ENCODE measurements at places on chromosomes 7 and 10.

DNA sequence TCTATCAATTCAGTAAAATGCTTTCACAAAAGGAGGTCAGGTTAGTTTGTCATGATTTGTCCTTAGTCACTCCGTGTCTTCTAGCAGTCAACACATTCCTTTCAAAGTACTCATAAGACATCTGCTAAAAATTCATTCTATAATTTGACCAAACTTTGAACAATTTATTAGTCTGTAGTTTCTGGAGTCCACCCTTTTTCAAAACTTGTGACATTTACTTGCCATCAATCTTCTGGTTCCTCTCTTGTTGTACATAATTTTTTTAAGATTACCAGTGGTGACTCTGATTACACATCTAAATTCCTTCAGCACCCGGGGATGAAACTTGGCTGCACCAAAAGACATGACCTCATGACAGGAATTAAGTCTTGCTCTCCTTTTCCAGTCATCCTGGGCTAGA is 130.1 kb downstream of the NEBL start:
- DNase-seq: no peak

DNA sequence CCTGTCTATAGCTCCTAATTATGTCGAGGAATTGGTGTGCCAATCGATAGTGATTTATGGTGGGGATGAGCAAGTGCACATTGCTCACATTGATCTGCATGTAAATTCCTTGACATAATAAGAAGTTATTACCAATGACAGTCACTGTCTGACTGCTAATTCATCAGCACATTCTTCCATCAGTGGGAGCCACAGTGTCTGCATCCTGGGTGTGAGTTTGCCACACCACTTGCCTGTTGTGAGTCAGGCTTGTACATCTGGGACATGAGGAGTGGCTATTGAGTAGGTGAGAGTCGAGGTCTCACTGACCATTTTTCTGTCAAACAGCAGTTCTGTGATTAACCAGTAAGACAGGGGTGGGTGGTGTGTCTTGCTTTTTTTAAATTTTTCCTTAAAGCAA is 263.4 kb downstream of the LRMDA start:
- no peak for DNase-seq

DNA sequence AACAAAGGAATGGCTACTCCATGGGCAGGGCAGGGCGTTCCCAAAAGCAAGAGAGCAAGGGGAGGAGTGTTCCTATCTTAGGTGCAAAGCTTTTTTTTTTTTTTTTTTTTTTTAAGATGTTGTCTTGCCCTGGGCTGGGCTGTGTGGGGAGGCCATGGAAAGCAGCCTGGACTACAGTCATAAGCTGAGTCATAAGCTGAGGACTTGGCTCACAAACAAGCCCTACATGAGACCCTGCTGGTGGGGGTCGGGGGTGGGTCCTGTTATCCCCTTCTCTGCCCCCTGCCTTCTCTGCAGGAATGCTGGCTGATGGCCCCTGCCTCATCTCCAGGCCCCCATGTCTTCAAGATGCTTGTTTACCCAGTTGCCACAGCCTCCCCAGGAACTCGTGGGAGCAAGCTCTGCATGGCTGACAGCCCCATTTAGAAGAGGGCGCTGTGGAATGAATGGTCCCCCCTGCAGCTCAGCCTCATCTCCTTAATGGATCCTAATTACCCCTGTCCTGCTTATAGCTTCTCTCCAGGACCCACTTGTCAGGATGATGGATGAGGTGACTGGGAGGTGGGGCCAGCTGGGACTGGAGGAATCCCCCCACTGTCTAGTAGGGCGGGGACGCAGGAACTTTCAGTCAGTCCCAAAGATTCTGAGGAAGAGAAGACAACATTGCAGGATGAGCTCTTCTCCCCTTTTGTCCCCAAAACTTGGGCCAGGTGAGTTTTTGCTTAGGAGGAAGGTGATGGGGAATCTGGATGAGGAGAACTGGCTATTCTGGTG is 340.8 kb upstream of the PODXL start:
- DNase-seq: no peak

GRCh38 chr7:107080533-107080932 is 36.0 kb downstream of the PRKAR2B start:
- DNase-seq: no peak

DNA sequence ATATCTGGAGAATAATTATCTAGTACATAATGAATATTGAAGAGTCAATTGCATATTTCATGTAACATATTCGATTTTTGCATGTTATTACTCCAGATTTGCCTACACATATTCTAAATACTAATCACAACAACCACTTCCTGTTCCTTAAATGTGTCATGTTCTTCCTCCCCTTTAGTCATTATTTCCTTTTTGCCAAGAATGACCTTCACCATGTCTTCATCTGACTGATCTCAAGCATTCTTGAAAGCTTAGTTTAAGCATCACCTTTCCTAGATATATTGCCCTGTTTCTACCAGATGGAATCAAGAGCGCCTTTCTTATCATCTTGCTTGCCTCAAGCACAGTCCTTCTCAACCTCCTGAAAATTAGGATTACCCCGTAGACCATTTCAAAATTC is 23.5 kb upstream of the MEOX2 start:
- no peak for DNase-seq

- no peak for DNase-seq
Measured at GRCh38 chr7:101832685-101833375, 15.4 kb downstream of the CUX1 start.

- no peak for DNase-seq
Measured at GRCh38 chr10:3928078-3928477, 143.1 kb upstream of the KLF6 start.

GRCh38 chr7:99078416-99078815 is 65.5 kb downstream of the SMURF1 start:
- DNase-seq: no peak

DNA sequence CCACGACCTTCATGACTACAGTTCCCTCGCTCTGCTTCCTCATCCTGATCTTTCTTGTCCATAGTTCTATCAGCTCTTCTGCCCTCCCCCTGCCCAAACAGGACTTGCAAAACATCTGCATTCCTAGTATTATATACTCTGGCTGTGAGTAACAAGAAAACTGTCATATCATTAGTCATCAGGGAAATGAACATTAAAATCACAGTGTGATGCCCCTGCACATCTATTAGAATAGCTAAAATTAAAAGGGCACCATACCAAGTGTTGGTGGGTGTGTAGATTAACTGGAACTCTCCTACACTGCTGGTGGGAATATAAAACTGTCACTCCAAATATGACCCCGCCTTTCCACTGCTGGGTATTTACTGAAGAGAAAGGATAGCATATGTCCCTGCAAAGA is 141.8 kb downstream of the C7orf25 start:
- DNase-seq: no peak

DNA sequence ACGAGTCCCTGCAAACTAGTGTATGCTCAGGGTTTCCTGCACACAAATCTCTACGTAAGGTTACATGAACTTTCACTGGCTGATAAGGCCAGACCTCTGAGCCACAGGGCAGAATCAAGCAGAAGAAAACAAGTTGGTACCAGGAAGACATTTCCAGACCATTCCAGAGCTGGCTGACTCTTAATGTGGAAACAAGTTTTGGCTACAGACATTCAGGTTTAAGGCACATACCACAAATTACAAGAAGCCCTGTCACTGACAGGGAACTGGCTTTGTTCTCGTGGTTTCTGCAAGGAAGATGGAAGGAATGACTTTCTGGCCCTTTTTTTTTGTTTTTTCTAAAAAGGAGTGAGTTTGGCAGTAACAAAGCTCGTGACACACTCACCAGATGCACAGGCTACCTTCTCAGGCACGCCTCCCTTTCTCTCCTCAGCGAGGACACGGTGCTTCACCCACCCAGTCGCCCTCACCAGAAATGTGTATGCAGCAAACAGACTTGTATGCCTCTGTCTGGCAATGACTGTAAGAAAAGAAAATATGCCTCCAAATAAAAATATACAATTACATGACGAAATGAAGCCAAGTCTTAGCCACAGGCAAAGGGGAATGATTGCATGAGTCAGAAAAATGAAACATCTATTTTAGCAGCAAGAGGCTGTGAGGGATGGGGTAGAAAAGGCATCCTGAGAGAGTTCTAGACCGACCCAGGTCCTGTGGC is 22.6 kb downstream of the PLAC9 start:
- DNase-seq: no peak

- DNase-seq: no peak
Measured at GRCh38 chr10:33217854-33218253, 116.6 kb downstream of the NRP1 start.

GRCh38 chr10:118409295-118409694 is 67.2 kb upstream of the FAM204A start:
- no peak for DNase-seq

GRCh38 chr7:99489235-99489634 is 10.8 kb downstream of the ZNF394 start:
- DNase-seq: no peak

DNA sequence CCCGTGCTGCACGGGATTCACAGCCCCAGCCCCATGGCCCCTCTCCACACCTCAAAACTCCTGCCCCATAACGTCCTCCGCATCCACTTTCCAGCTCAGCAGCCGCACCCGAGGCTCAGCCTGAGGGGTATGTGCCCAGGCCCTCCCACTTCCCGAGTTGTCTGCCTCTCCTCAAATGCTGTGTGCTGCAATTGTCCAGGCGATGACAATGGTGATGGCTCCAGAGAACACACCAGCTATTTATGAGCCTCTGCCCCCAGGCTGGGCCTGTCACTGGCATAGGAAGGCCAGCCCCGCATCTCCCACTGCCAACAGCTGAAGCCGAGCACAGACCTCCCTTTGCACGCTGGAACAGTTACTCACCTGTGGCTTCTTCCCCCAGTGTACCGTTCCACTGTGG is 2.4 kb upstream of the LDB3 start:
- DNase-seq: no peak

- no peak for DNase-seq
Measured at GRCh38 chr10:133565441-133566294, at the start of gene SYCE1. Gene SYCE1 (minus strand): TSS chr10:133565583. CDS start chr10:133565529, 54 bp downstream.

- DNase-seq: no peak
Measured at GRCh38 chr10:91006752-91007346, 86.0 kb upstream of the ANKRD1 start.

- no peak for DNase-seq
Measured at GRCh38 chr10:63123727-63124362, 9.3 kb upstream of the NRBF2 start.

- no peak for DNase-seq
Measured at GRCh38 chr7:71498381-71498780, 366.4 kb downstream of the GALNT17 start.

GRCh38 chr10:21020545-21020944 is 123.4 kb upstream of the NEBL start:
- DNase-seq: no peak

DNA sequence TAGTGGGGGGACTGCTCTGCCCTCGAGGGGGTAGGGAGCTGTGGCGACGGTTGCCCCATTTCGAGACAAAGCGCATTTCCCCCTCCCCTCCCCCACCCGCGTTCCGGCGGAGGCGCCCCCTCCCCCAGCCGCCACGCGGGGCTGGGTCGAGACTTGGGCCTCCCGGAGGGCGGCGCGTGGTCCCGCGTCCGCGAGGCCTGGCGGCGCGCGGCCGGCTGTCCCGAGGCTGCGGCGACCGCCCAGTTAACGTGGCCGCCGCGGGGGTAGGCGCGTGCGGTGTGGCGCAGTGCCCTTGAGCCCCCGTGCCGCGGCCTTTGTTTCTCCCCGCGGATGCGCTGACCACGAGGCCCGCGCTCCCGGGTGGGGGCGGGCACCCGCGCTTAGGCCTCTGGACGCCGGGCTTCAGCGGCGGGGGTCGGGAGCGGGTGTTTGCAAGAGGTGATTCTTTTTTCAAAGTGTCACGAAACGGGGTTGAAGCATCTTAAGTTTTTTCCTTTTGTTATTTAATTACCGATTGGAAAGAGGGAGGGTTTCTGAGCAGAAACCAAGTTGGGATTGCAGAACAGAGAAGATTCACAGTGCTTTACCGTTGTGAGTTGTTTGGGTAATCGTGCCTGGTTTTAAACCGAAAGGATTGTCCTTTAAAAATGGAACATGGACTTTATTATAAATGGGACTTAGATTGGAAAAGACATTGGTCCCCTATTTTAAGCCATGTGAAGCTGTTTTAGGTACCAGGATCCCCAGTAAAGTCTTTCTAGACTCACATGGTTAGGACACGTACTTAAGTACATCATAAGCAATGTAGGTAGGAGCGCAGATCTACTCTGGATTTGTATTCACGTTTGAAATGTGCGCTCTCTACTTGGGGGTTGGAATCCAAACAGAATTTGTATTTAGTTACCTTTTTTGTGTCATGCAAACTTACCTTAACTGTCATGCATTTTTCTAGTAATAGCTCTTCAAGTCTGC is 760 bp downstream of the CBX3 start:
- no peak for DNase-seq

DNA sequence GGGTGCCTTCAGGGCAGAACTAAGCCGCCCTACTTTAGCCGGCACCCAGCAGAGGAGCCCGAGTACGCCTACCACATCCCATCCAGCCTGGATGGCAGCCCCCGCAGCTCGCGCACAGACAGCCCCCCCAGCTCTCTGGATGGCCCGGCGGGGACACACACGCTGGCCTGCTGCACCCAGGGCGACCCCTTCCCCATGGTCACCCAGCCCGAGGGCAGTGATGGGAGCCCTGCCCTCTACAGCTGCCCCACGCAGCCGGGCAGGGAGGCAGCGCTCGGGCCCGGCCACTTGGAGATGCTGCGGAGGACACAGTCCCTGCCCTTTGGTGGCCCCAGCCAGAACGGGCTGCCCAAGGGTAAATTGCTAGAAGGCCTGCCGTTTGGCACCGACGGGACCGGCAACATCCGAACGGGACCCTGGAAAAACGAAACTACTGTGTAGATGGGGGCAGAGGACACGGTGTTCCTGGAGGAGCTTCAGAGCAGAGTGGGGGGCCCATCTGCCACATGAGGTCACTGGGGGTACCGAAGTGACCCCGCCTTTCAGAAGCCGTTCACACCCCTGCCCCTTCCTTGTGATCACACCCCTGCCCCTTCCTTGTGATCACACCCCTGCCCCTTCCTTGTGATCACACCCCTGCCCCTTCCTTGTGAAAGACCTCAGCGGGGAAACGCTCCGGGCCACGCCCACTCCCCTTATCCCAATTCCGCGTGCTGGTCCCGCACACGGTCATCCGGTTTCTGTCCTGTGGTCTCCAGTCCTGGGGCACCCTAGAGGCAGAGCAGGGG is 30.8 kb upstream of the KNDC1 start:
- DNase-seq: no peak

GRCh38 chr7:111933609-111934008 is 272.6 kb downstream of the DOCK4 start:
- no peak for DNase-seq

DNA sequence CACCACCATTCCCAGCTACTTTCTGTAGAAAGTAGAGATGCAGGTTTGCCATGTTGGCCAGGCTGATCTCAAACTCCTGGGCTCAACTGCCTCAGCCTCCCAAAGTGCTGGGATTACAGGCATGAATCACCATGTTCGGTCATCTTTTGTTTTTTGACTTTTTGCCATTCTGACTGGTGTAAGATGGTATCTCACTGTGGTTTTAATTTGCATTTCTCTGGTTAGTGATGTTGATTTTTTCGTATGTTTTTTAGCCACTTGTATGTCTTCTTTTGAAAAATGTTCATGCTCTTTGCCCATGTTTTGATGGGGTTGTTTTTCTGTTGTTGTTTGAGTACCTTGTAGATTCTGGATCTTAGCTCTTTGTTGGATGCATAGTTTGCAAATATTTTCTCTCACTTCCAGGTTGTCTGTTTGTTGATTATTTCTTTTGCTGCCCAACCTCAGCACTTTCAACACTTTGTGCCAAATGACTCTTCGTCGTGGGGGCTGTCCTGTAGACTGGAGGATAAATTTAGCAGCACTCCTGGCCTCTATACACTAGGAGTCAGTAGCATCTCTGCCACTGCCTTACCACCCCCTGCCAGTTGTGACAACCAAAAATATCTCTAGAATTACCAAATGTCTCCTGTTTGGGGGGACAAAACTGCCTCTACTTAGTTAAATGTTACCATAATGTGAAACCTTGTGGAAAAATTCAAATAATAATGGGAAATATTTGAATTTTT is 6.5 kb upstream of the CPED1 start:
- DNase-seq: no peak

- DNase-seq: no peak
Measured at GRCh38 chr10:26567351-26567721, 129.2 kb downstream of the APBB1IP start.
